ENCODE measurements at places on chromosomes 5 and 9. TPM values are rescaled to one million over a fixed set of nuclear protein-coding genes. Genes with fewer than 3 reads are reported as not detected.

- DNase-seq = no peak
Observed at GRCh38 chr9:76036762-76037161, 146.3 kb downstream of the PCSK5 start.

- no peak for DNase-seq
Observed at GRCh38 chr5:16392718-16393117, 72.9 kb downstream of the ZNF622 start.

The ZNF883 gene
- 1.2 TPM for total RNA-seq

DNA sequence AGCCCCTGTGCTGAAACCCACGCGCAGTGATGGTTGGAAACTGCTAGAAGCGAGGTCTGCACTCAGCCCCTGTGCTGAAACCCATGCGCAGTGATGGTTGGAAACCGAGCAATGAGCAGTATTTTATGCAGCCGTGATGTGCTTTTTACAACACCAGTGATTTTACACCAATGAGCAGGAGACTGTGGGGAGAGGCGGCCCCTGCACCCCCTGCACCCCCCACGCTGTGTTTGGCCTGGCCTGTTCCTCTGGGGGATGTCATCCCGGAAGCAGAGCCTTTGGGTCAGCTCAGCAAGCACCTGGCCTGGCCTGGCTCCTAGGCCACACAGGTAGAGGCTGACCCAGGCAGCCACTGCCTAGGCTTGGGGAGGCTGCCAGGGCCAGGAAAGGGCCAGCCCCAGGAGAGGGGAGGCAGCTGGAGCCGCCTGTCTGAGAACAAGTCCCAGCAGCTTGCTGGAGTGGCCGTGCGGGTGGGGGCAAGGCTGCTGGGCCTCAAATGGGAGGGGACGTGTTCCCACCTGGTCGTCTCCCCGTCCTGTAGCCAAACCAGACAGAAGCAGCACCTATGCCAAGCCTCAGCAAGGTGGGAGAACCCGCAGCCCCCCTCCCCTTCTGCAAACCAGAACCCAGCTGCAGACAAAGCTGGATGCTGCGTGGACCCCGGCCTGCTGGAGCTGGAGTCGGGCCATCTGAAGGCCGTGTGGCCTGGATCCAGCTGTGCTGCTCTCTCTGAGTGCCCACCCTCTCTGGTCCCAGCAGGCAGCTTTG is 46.8 kb downstream of the DBH start:
- no peak for DNase-seq

DNA sequence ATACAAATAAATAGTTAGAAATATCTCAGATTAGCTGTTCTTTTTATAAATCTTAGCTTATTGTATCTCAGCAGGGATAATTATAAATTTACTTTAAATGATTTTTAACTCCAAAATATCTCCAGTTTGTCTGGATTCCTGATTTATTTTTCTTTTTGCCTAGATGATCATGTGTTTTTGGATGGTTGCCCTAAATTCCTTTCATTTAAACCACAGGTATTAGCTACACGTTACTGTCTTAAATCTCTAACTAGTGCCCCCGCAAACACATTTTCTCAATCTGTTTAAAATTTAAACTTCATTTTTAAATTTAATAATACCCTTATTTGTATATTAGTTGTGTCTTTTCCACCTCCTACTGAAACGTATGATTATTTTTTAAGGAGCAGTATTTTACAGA is 5.6 kb downstream of the FER start:
- DNase-seq = peak; percentile 50

The CCNI2 gene
- total RNA-seq = not detected

- DNase-seq = no peak
Observed at GRCh38 chr9:33379666-33380389, 22.5 kb downstream of the AQP7 start.

Measured in bronchial epithelial cell (primary cell).